IPS DF 19.7 (cell line): ENCODE measurements at places on chromosomes 5 and 9.

- no peak for DNase-seq
Measured at GRCh38 chr5:148785223-148785622, 41.2 kb upstream of the ADRB2 start.

- DNase-seq, result no peak
Measured at GRCh38 chr5:137278476-137278875, 220.7 kb downstream of the SPOCK1 start.

DNA sequence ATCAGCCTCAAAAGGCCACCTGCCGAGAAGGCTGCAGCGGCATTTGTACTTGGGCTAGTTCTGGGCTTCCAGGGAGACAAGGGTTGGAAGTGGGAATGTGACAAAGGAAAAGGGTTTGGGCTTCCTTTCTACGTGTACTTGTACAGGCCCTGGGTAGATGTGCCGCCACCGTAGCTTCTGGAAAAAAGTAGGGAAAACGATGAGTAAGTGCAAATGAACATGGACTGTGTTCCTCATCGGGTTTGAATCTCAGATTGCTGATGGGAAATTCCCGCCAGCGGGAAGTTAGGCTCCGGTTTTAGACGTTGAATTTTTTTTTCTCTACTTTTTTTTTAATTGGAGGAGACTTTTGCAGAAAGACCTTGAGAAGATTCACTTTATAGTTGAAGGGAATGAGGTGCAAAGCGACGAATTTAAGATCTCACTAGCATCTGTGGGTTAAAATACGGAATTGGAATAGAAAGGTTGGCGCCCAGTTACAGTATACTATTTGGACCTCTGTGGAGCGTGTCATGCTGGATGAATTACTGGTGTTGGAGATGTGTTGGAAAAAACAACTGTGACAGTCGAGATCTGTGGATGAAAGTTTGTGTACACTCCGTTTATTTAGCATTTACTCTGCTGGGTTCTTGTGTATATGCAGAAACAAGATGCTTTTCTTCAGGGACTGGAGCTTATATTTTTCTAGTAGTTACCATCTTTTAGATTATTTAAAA is 1.2 kb downstream of the G3BP1 start:
- DNase-seq, result no peak

DNA sequence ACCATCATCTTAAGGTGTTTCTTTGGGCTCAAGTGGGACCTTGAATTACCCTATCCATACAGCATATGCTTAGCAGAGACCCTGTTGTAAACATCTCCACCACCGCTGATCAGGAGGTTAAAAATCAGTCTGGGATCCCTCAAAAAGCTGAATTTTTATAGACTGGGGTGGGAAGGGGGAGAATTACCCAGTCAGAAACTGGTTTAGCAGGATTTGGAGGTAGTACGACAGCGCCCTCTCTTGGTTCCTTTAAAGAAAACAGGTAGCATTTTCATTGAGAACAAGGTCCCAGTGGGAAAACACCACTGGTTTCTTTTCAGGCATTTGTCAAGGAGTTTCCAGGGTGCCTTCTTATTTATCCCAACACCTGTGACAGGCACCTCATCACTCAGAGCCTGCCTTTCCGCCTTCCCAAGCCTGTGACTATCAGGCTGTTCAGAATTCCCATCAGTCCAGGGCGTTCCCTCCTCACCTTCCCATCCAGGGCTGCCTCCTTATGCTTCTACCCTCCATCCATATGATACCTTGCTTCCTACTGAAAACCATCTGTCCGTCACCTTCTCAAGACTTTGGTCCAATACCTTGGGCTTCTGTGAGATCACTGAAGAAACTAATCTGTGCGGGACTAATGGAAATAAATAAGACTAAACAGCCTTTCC is 203.8 kb upstream of the RAI14 start:
- DNase-seq, result peak; percentile 52
